ENCODE measurements at places on chromosomes 13 and 19. TPM values are rescaled to one million over a fixed set of nuclear protein-coding genes. Genes with fewer than 3 reads are reported as not detected.
A peak's percentile ranks its signal among the peaks of the same experiment; 100 is the strongest.

- H3K4me1 ChIP-seq = no peaks in the 10 kb centered on the region
- no peak overlapping the region for H3K27ac ChIP-seq
- H3K27me3 ChIP-seq = no peaks in the 10 kb centered on the region
These were observed 363.5 kb downstream of the PCDH20 start for GRCh38 chr13:61052175-61052574.

EFNB2 gene
- total RNA-seq = 10.1 TPM

KLK13 gene
- not detected for total RNA-seq

DNA sequence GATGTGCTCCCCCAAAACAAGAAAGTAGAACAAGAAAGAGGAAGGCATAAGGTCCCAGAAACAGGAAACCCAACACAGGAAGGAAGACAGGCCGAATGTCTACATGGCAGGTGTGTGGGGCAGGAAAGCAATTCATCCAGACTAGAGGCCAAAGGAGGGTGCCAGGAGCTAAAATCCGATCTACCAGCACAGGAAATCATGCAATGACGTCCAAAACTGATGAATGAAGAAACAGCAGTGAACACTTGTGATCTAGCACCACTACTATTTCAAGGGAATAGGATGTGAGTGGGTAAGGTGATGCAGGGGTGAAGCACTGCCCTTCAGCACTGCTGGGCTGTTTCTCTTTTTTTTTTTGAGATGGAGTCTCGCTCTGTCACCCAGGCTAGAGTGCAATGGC is 59.1 kb downstream of the DOCK9 start:
- no peak for DNase-seq
- H3K4me3 ChIP-seq = no peak overlapping the region
- no peaks in the 10 kb centered on the region for H3K27me3 ChIP-seq
- peak overlapping the region; percentile 75 for H3K27ac ChIP-seq
- H3K36me3 ChIP-seq = peaks cover 40% of the 10 kb centered on the region

DNA sequence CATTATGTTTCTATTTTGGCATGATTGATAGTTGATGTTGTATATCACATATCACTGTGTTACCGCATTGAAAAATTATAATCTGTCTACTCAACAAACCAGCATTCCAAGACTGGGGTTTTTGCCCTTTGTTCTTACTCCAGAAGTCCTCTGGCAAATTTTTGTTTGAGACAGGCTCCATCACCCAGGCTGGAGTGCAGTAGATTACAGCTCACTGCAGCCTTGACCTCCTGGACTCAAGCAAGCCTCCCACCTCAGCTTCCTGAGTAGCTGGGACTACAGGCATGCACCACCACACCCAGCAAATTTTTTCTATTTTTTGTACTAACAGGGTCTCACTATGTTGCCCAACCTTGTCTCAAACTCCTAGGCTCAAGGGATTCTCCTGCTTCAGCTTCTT is 741.0 kb downstream of the PCDH9 start:
- no peak overlapping the region for H3K27ac ChIP-seq
- DNase-seq = no peak
- H3K4me1 ChIP-seq = no peaks in the 10 kb centered on the region
- H3K27me3 ChIP-seq = no peaks in the 10 kb centered on the region
- H3K4me3 ChIP-seq = no peak overlapping the region

DNA sequence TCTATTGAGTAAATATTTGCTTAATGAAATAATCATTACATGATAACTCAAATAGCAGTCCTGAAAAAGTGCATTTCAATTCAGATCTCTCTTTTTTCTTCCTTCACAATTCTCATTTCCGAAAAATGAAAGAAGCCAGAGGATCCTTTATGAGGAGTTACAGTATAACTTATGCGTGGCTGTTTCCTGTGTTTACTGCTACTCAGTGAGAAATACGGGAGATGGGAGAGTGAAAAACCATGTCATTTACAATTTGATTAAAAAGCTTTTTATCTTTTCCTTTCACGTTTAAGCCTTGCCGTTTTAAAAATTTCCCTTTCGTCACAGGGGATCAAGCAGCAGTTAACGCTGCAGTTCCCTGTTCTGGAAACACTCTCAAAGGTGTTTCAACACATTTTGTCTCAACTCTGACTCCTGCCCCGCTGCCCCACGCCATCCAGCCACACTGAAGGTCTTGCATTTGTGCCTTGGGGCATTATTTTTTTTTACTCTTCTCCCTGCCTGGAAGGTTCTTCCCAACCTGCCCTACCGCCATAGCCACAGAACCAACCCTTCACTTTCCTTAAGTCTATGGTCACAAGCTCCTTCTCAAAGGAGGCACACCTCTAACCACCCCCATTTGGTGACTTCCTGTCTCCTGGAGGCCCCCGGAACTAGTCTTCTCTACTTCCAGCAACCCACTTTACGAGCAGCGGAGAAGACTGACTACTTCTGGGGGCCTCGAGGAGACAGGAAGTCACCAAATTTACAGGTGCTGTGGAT is 17.0 kb downstream of the KL start:
- no peaks in the 10 kb centered on the region for H3K36me3 ChIP-seq
- no peaks in the 10 kb centered on the region for H3K27me3 ChIP-seq
- DNase-seq = no peak
- H3K4me1 ChIP-seq = no peaks in the 10 kb centered on the region

DNA sequence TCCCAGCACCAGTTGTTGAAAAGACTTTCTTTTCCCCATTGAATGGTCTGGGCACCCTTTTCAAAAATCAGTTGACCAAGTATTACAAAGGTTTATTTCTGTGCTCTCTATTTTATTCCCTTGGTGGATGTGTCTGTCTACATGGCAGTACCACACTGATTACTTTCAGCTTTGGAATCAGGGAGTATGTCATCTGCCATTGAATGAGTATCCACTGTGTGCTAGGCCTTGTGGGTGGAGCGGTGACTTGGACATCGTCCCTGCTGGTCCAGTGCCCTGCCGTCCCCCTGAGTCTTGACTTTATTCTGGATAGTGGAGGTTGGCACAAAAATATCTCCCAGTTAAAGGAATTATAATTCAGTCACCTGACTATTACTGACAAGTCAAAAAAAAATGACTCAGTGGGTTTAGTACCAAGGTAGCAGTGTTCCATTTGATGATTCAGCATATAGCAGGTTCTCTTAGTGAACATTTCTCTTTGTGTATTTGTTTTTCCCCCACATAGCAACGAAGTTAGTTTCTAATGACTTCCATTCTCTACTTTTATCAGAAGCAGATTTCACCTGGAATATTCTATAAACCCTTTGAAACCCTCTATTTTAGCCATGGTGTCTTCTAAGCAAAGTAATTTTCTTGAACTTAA is 3.9 kb downstream of the UPF3A start:
- DNase-seq = no peak
- H3K4me3 ChIP-seq = no peak overlapping the region
- peaks cover 31% of the 10 kb centered on the region for H3K4me1 ChIP-seq
- H3K27ac ChIP-seq = no peak overlapping the region
- no peaks in the 10 kb centered on the region for H3K27me3 ChIP-seq

GRCh38 chr13:71460211-71460610 is 406.8 kb downstream of the DACH1 start:
- no peaks in the 10 kb centered on the region for H3K27me3 ChIP-seq
- H3K36me3 ChIP-seq = no peaks in the 10 kb centered on the region
- H3K27ac ChIP-seq = no peak overlapping the region
- no peak for DNase-seq
- H3K4me3 ChIP-seq = no peak overlapping the region
